Fibroblast of skin of left quadriceps (primary cell): ENCODE measurements at places on chromosomes 7 and 10.

DNA sequence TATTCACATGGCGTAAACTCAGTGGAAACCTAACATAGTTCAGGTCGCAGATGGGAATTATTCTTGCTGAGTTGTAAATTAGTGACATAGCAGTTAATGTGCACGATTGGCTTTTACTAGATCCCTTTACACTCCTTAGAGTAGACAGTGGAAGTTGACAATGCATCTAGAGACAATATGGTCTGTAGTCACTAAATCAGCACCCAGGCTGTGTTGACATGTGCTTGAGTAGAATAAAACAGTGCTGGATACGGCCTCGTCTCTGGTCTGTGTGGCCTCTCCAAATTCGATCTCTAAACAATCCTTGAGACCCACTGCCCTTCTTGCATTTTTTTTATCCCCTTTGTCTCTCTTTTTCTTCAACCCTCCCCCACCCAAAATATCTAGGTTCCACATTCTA lies 615.7 kb downstream of the SORCS1 start:
- no peak for DNase-seq

DNA sequence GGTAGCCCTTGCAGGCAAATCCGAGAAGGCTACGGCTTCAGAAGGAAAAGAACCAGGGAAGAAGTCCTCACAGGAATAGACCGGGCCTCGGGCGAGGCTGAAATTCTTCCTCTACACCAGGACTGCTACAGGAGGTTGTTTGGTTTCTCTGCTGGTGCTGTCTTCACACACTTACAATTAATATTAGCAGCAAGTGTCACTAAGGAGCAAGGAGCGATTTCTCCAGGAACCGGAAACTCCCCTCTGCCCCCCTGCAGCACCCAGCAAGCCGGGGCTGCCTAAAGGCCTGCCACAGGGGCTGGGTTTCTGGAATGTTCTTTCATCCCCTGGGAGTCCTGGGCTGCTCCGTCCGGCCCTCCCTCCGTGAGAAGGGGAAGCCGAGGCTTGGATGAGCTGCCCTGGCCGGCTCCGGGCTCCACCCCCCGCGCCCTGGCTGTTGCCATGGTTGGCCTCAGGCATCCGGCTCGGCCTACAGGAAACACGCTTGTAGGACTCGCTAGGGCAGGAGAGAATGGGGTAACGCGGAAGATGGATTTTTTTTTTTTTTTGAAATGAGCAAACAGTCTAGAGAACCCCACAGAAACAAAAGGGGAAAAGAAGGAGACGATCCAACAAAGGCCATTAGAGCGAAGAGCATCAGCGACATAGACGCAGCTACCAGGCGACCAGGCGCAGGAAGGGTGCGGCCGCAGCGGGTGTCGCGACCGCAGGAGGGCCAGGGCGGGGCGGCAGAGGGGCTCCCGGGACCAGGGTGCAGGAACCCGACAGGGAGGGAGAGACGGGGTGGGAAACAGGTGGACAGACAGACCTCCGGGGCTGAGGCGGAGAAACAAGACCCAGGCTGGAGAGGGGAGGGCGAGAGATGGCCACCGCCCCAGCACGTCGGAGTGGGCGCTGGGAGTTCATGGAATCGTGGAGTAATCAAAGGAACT lies 33.0 kb downstream of the EN2 start:
- no peak for DNase-seq

DNA sequence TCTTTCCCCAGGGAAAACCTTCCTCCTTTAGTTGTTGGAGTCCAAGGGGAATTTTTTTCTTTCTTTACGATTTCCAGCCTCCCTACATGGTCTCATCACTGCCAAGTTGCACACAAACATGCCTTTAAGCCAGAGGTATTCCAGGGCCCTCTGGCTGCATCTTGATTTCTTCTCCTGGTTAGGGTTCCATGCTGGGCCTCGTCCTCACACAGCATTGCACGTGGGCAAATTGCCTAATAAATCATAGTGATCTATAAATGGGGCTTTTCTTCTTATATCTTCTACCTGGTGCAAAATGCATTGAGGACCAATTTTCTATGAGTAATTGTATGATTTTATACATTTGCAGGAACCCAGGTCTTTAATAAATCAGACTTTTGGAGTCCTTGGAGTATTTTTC lies 284.2 kb downstream of the C7orf25 start:
- DNase-seq, result no peak

GRCh38 chr7:44776211-44776610 lies 20.3 kb upstream of the PPIA start:
- DNase-seq, result no peak

DNA sequence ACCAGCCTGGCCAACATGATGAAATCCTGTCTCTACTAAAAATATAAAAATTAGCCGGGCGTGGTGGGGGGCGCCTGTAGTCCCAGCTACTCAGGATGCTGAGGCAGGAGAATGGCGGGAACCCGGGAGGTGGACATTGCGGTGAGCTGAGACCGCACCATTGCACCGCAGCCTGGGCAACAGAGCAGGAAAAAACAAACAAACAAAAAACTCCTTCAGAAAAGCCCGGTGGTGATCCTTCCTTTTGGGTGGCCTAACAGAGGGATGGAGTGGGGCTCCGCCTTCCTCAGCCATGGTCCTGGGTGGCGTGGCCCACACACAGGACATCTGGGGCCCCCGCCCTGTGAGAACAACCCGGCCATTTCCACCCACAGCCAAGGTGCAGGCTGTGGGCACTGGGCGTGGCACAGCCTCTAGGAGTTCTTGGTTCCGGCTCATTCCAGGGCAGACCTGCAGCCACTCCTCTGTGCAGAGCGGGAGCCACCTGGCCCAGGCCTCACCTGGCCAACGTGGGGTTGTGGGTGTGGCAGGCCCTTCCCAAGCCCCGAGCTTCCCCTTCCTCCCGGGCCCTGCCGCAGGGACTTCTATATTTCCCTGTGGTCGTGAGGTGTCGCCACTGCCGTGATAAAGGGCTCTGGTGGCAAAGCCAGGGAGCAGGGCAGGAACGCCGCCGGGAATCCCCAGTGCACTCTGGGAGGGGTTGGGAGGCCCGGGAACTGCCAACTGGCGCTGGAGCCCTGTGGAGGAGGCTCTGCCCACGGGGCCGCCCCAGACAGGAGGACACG lies 37.6 kb downstream of the GET4 start:
- DNase-seq, result no peak

- DNase-seq, result peak; percentile 6
Measured at GRCh38 chr7:93799750-93800357, 90.7 kb downstream of the TFPI2 start.

DNA sequence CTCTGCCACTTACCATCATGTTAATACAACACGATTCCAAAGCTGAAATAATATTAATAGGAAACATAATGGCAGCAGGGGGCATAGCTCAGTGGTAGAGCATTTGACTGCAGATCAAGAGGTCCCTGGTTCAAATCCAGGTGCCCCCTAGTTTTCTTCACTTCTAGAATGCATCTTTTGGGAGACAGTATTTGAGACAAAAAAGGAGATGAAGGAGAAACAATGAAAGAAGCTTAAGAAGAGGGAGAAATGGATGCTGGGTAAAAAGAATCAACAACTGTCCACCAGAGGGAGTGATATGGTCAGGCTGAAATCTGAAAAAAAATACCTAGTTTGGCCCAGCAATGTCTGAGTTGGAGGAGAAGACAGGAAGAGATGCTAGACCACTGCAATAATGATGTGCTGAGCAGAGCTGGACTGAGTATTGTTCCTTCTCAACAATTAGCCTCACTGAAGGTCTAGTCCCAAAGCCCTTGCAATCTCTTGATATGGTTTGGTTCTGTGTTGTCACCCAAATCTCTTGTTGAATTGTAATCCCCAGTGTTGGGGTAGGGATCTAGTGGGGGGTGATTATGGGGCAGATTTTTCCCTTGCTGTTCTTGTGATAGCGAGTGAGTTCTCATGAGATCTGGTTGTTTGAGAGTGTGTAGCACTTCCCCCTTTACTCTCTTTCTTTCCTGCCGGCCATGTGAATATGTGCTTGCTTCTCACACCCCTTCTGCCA lies 48.3 kb downstream of the ZNF783 start:
- DNase-seq, result peak; percentile 47

GRCh38 chr7:12722136-12722535 lies 34.7 kb downstream of the ARL4A start:
- no peak for DNase-seq

GRCh38 chr7:66732439-66732838 lies 8.1 kb upstream of the RABGEF1 start:
- DNase-seq, result no peak

DNA sequence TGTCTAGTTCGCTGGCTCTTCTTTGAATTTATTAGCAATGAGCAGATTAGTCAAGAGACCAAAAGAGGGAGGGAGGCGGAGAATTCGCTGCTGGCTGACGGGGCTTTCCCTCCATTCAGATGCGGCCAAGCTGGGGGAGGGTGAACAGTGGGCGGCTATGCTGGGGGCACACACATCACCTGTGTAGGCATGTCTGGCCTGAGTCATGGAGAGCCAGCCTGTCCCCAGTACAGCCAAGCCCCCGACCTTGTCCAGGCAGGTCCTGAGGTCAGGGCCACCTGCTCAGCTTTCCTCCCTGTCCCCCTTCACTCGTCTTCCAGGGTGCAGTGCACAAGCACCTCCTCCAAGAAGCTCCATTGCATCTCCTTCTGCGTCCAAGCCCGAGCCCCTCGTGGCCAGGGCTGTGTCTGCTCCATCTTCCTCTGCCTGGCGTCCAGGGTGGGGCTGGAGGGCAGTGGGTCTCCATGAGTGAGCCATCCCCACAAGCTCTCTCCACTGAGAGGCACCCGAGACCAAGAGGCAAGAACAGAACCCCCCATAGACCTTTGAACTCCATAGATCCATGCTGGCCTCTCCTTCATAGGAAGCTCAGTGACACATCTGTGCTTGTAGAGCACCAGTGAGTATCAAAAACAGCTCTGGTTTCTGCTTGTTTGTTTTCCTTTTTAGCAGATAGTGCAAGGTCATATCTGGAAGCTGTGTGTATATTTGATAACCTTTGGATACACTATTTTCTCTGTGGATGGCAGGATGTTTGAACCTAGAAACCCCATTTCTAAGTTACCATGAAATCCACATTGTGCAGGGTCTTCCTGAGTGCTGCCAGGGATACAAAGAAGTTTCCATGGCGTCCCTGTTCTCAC lies 1.9 kb upstream of the DEPP1 start:
- no peak for DNase-seq

- no peak for DNase-seq
Measured at GRCh38 chr7:54326592-54327167, 215.5 kb upstream of the VSTM2A start.

GRCh38 chr10:4947039-4947634 lies 16.1 kb upstream of the AKR1C1 start:
- no peak for DNase-seq

- DNase-seq, result no peak
Measured at GRCh38 chr10:120980279-120981255, 129.4 kb downstream of the WDR11 start.
